ENCODE measurements at places on chromosomes 2 and 18.

DNA sequence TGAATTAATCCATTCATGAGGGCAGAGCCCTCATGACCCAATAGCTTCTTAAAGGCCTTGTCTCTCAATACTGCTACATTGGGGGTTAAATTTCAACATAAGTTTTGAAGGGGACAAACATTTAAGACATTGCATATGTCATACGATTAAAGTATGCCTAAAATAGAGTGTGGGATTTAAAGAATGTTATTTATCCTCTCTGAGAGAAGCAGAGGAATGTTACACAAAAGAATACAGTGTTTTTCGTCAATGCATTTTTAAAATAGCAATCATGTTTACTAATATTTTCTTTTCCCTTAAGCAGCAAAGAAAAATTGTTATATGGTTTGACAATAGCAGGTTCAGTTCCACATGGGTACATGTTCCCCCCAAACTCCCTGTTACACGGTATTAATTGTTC, 363.1 kb downstream of the NUP35 start:
- DNase-seq: no peak

DNA sequence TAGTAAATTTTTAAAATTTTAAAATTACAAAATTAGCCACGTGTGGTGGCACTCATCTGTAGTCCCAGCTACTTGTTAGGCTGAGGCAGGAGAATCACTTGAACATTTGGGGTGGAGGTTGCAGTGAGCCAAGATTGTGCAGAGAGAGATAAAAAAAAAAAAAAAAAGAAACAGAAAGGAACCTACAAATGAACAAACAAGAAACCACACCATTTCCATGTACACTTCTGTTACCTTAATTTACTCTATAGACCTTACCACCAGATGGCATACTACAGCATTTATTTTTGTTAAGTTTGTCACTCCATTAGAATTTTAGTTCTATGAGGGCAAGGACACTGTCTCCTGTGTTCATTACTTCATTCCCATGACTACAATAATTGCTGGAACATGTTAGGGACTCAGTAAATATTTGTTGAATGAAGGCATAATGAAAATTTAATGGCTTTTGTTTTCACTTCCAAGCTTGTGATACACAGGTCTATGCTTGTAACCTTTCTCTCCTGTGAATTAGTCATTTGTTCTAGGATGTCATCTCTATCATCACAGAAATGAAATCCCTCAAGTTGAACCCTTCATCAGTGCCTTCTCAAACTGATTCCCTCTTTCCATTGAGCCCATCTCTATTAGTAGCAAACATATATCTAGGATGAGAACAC, 76.0 kb downstream of the ARHGAP15 start:
- DNase-seq: peak; percentile 21

DNA sequence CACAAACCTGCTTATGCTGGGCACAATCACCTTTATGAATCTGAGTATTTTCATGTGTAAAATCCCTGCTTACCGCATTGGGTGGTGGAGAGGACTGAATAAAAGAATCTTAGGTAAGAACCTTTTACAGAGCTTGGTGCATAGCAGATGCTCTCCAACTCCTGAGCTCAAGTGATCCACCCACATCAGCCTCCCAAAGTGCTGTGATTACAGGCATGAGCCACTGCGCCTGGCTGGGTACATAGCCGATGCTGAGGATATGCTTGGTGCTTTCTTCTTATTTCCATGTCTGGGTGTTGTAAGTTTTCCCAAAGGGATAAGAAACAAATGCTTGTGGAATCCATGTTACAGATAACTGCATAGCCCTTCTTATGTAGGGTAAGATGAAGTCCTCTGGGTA, 244.3 kb upstream of the PXDN start:
- DNase-seq: no peak

DNA sequence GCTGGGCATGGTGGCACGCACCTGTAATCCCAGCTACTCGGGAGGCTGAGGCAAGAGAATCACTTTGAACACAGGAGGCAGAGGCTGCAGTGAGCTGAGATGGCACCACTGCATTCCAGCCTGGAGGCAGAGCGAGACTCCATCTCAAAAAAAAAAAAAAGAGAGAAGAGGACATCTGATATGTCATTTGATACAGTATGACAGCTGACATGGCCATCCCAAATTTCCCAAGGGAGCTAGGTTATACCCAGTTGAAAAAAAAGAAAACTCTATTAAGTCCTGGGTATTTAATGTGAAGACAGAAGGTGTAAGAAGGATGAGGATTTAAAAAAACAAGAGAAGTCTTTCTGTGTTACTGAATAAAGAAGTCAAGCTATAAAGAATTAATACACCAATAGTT, 23.3 kb downstream of the CLASP1 start:
- DNase-seq: no peak

GRCh38 chr2:17583646-17584045, 43.1 kb downstream of the VSNL1 start:
- no peak for DNase-seq

DNA sequence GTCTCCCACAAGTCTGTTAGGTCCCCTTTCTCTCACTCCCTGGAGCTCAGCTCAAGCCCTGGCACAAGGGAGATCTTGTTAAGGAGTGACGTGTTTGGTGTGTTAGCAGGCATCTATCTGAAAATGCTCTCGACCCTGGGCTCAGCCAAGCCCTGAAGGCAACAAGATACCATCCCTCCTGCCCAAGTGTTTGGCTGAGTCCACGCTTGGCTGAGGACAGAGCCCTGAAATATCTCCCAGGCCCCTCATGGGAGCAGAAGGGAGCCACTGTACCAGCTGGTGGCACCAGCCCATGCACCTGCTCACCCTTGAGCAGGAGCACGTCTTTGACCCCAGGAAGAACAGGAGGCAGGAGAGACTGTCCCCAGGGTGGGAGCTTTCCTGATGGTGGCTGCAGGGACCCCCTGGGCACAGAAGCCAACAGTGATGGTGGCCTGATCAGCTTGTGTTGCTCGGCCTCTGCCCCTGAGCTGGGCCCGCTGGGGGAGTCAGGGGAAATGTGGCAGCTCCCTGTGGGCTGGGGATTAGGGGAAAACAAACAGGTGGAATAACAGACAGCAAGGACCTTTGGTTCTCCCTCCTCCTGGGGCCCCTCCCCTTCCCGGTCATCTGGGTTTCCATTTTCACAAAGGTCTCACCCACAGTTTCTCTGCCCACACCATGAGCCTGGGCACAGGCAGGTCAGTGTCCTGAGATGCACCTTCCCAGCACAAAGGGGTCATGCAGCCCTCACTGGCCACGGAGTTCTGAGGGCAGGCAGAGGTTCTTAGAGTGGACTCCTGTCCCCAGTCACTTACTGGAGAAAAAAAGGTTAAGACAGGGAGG, 91.6 kb downstream of the RHOB start:
- no peak for DNase-seq

Measured in AML-193 (cell line).